ENCODE measurements at places on chromosomes 4 and X. TPM values are rescaled to one million over a fixed set of nuclear protein-coding genes. Genes with fewer than 3 reads are reported as not detected.

DNA sequence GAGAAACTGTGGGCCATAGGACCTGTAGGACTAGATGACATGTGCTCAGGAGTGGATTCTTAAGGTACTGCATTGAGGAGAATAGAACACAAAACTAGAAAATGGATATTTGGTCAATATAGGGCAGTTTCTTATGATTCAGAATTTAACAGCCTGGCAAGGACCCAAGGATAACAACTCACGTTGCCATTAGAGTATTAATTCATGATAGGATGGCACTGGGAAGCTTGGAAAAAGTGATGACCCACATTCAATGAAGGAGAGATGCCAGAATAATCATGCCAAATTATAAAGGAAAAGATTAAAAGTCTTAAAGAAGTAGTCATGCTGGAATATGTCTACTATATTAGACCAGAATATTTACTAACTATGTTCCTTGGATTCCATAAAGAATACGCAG lies 594.5 kb downstream of the ANKRD50 start:
- DNase-seq = no peak

GRCh38 chr4:182643801-182644682 lies 273.1 kb downstream of the DCTD start:
- DNase-seq = peak; percentile 76

DNA sequence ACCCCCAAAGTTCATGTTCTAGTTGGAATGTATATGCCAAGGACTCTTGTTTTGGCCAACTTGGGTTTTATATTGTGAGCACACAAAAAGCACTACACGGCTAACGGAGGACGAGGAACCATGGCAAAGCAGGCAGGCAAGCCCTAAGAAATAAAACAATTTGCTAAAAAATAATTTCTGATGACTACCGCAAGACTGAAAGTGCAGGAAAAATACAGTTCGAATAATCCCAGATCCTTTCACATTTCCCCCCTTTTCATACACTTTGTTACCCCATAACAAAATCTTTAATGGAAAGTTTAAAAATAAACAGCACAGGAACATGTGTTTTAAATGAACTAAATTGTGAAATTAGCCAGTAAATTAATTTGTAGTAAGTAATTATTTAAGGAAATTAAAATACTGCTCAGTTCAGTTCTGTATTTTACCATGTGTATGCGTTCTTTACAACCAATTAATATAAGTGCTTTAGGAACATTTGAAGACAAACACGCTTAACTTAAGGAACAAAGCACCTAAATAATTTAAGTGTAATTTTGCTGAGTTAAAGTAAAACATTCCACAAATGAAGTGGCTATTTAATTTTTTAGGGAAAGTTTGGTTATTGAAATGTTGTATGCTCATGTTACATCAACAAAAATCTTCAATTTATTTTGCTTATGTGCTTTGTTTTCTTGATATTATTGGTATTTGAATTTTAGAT lies 12.4 kb upstream of the PITX2 start:
- DNase-seq = no peak

- DNase-seq = no peak
Measured at GRCh38 chr4:146369446-146369845, 152.3 kb downstream of the SLC10A7 start.

GRCh38 chr4:54745031-54745770 lies 87.4 kb downstream of the KIT start:
- DNase-seq = no peak

DNA sequence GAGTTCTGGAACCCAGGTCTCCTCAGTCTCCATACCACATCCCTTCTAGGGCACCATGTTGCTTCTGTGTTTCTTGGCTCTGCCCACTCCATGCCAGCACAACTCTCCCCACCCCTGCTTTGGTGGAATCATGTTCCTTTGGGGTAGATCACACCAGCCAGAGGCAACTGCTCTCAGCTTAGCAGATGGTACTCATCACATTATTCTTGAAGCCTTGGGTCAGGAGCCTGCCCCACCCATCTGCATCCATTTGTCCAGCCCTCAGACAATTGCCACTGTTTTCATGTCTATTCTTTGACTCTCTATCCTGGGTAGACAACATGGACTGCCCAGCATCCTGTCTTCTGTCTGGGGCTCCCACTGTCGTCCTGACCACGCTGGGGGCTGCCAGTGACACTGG lies 147.6 kb downstream of the PTTG2 start:
- DNase-seq = no peak

DNA sequence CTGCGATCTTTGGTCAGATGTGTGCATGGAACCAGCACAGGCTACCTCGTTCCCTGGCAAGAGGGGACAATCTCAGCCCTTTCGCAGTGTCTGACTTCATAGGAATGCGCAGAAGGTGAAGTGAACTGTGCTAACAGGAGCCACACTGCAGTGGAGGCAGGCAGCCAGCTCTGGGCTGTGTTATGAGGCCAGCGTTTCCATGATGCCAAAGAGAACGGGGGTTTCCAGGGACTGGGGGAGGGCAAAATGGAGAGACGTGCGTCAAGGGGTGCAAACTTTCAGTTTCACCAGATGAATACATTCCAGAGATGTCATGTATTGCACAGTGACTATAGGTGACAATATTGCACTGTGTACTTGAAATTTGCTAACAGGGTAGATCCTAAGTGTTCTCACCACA lies 30.4 kb downstream of the CLDN34 start:
- no peak for DNase-seq

- DNase-seq = no peak
Measured at GRCh38 chr4:169925678-169926077, 100.5 kb downstream of the MFAP3L start.

- DNase-seq = no peak
Measured at GRCh38 chr4:76515975-76516843, 81.2 kb downstream of the SHROOM3 start.

DNA sequence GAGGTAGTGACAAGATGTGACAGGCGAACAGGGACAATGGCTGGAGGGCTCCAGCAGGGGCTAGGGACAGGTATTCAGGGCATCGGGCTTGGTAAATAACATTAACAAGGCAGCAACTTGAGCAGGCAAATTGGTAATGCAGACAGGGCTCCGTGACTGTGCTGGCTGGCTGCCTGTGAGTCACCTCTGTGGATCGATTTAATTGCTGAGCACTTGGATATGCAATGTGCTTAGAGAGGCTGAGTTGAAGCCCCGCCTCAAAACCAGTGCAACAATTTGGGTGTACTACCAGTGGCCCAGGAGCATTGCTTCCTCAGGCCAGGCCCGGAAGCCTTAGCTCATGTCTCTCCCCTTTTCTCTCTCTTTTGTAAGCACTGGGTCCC lies 19.5 kb downstream of the CNGA2 start:
- peak; percentile 61 for DNase-seq

- no peak for DNase-seq
Measured at GRCh38 chrX:140317462-140317861, 187.4 kb downstream of the SOX3 start.

The RAB40A gene
- total RNA-seq = not detected

The EFHC2 gene
- not detected for total RNA-seq

The SERTM2 gene
- total RNA-seq = not detected

The CLDN22 gene
- total RNA-seq = not detected

The WDFY3 gene
- 46.4 TPM for total RNA-seq

The AGTR2 gene
- not detected for total RNA-seq
